SW480 (cell line): ENCODE measurements at places on chromosomes 6 and 20.

GRCh38 chr20:54088430-54088829 lies 18.0 kb upstream of the BCAS1 start:
- DNase-seq = no peak

- DNase-seq = no peak
Measured at GRCh38 chr6:85754894-85755293, 112.2 kb upstream of the SYNCRIP start.

DNA sequence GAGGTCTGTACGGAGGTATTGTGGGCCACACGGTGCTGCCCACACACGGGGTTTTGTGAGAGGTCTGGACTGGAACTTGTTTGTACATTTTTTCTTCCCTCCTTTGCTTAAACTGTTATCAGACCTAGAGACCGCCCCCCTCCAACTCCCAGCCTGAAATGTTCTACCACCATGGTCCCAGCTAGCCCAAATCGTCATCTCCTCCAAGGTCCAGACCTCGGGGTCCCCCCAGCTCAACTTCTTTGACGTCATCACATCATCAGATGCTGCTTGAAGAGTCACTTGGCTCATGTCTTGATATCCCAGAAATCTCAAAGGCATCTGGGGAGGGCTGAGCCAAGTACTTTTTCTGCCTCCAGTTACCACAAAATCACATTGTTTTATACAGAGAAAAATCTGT lies 2.8 kb upstream of the CCDC170 start:
- DNase-seq = no peak

- DNase-seq = no peak
Measured at GRCh38 chr6:84357631-84358030, 130.2 kb upstream of the CEP162 start.

DNA sequence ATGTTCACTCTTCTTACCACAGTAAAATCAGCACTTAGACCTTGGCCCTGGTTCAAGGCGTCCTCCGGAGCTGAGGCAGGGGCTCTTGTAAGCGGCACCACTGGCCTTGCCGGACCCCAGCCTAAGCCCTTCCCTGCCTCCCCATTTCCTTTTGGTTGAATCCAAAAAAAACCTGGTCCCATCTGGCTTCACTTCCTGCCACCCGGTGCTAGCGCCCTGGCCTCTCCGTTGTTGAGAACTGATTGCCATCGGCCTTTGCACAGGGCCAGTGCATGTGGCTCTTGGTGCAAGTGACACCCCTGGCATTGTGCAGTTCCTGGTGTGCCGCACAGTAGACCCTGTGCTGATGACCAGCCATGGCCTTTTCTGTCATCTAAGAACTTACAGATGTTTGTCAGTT lies 19.0 kb upstream of the RBM38 start:
- DNase-seq = no peak

GRCh38 chr6:33144373-33144772 lies 47.9 kb downstream of the COL11A2 start:
- DNase-seq = peak; percentile 44

DNA sequence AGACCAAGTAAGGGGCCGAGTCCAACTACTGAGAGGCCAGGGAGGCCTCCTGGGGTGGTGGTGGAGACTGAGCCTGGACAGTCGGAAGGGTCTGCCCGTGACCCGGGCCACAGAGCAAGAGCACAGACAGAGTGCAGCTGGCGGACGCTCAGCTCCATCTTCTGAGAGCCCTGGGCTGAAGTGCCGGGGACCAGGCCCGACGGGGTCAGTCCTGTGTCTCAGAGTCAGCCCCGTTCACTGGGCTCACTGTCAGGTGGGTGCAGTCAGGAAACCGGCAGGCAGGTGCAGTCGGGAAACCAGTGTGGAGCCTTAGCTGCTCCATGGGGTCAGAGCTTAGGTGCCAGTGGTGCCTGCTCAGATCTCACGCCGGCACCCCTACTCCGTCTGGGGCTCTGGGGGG lies 76.5 kb downstream of the WDR27 start:
- no peak for DNase-seq
